Foreskin keratinocyte (primary cell): ENCODE measurements at places on chromosomes 6 and 20.

GRCh38 chr6:64233746-64234145 lies 598.1 kb downstream of the PHF3 start:
- DNase-seq, result no peak

- no peak for DNase-seq
Measured at GRCh38 chr6:169020821-169021220, 232.8 kb downstream of the THBS2 start.

DNA sequence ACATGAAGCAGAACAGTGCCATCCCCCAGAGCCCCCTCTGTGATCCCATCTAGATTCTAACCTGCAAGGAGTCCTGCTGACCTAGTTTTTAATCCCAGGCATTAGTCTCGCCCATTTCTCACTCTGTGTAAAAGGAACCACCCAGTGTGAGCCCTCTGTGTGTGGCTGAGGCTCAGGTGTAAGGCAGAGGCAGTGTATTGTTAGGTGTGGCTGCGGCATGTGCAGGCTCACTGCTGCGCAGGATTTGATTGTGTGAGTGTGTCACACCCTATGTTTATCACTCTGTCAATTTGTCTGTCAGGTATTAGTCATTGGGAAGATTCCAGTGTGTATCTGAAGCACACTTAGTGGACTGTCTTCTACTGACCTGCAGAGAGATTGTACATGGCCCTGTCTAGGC lies 13.7 kb upstream of the CST8 start:
- no peak for DNase-seq

- peak; percentile 4 for DNase-seq
Measured at GRCh38 chr6:110048221-110048875, 70.2 kb downstream of the GPR6 start.

DNA sequence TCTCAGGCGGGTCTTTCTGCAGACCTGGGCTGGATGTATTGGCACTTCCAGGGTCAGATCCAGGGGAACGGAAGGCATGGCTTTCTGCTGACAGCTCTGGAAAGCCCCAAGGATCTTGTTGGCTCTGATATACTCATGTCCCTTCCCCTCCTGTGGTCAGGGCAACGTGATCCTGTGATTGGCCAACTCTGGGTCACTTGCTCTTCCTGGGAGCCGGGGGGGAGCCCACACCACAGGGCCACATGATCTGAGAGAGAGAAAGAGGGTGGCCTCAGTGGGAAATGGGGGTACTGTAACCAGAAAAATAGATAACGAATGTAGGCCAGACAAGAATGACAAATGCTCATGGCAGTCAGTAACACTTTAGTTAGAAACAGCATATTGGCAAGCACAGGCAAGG lies 223.0 kb downstream of the NFATC2 start:
- no peak for DNase-seq

DNA sequence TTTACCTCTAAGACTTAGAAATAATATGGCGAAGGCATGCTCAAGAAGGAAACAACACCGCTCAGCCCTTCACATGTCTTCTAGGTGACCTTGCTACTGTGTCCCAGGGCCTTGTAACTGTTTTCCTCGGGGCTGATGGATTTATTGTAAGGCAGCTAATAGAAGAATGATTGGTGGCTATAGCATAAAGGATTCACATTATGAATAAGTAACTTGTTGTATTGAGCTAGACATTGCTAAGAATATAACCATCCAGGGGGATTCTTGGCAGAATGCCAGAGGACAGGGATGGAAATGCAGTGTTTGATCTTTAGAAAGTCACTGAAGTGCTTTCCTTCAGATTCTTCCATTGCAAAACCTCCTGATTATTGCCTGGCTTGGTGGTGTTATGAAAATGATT lies 54.9 kb downstream of the PLEKHG1 start:
- DNase-seq, result no peak

DNA sequence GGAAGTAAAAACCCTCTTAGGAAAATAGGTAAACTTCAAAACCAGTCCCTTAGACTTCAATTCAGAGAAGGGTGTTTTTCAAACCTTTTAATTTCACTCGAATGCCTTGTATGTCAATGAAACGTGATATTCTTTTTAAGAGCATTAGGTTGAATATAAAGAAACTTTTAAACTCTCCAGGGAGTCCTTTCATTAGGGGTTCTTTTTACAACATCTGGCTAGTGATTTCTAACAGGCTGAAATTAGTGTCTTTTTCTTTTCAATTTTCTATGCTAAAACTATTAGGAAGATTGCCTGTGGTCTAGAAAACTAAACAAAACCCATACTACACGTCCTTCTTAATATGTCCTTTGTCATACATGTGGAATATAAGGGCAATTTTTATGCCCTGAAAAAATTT lies 569.7 kb upstream of the CITED2 start:
- DNase-seq, result no peak

- no peak for DNase-seq
Measured at GRCh38 chr6:41724586-41725501, 10.6 kb downstream of the TFEB start.

- DNase-seq, result no peak
Measured at GRCh38 chr6:160430203-160430602, 82.0 kb downstream of the SLC22A3 start.

DNA sequence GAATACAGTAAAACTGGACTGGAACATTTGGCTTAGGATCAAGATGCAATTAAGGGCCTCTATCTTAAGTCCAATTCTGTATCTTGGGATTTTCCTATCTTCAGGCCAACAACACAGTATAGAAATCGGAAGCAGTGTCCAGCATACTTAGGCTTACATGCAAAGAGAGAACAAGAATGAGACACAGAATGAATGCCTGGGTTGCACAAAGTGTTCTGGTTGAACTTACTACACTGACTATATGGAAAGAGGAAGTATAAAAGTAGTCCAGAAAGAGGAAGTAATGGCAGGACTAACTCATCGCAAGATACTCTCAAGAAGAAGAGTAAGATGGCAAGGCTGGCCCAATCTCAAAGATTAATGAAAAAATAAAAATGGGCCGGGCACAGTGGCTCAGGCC lies 87.6 kb downstream of the BTBD9 start:
- no peak for DNase-seq

GRCh38 chr6:71396410-71396801 lies 107.8 kb downstream of the OGFRL1 start:
- no peak for DNase-seq

DNA sequence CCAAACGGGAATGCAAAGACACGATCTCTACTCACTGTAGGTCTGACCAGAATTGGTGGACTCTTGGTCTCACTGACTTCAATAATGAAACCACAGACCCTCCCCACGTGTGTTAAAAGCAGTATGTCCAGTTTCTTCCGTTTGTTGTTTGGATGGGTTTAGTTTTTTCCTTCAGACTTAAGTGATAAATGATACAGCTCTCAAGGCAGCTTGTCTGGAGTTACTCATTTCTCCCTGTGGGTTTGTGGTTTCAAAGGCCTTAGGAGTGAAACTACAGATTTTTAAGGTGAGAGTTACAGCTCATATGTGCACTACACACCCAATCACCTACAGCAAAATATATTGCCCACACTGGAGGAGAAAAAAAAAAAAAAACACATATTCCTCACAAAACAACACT lies 86.7 kb upstream of the STMND1 start:
- peak; percentile 86 for DNase-seq

DNA sequence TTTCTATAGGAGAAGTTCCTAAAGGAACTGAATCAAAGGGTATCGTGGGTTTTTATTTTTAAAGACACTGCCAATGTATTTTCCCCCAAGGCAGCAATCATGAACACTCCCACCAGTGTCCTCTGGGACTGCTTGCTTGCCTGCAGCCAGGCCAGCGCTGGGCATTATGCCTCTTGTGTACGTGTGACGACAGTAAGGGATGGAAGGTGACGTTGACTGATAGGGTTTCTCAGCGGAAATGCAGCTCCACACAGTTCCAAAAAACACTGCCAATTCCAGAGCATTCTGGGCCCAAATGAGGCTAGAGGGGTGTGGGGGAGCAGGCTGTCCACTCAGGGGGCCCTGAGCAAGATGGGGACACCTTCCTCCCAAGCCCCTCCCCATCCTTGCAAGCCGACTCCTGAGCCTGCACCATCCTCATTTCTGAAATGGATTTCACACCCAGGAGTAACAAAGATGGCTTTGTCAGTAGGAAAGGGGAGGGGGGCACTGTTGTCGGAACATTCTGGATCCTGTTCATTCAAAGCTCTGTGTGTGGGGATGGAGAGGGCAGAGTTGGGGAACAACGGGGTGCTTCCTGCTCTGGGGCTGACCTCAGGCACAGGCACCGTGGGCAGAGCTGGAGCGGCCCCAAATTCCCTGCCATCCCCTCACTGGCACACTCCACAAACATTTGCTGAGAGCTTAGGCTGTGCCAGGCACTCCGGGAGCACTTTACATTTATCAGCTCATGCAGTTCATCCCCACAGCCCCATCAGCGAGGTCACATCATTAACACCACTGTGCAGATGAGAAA lies 20.0 kb downstream of the PREX1 start:
- DNase-seq, result no peak

GRCh38 chr20:31708736-31709534 lies 13.7 kb downstream of the BCL2L1 start:
- no peak for DNase-seq

DNA sequence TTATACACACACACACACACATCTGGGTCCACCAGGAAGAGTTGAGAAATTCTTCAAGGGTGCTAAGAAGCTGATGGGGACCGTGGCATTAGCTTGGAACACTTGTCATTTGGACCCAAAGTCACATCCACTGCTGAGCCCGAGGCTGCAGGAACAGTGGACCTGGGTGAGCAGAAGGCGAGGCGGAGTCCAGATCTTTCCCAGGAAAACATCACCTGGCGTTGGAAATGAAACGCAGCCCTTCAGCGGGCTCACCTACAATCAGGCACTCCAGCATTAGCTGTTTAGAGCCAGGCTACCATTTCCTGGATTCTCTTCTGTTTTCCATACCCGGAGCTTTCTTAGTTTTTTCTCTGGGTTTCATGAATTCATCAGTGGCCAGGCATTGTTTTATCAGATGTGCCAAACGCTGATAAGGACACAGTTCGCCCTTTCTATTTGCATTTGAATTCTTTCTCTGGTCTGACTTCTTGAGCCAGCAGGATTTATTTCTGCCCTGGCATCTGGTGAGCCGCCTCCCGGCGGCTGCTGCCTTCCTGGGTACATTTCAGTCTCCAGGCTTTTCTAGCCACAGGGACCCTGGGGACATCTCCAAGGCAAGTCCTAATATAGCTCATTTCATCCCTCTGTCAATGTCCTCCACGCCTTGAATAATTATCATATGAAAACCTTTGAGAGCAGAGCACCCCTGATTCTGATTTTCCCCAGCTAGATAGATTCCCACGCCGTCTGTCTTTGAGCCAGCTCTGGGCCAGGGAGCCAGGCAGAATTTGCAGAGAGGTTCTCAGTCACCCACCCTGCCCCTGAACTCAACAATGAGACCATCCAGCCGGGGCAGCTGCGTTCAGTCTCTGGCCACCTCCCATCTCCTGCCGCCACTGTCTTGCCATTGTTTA lies 170.9 kb downstream of the TTLL2 start:
- DNase-seq, result no peak

GRCh38 chr6:44898296-44898930 lies 429.7 kb upstream of the RUNX2 start:
- peak; percentile 24 for DNase-seq

- no peak for DNase-seq
Measured at GRCh38 chr6:67971812-67972211, 663.3 kb upstream of the ADGRB3 start.

DNA sequence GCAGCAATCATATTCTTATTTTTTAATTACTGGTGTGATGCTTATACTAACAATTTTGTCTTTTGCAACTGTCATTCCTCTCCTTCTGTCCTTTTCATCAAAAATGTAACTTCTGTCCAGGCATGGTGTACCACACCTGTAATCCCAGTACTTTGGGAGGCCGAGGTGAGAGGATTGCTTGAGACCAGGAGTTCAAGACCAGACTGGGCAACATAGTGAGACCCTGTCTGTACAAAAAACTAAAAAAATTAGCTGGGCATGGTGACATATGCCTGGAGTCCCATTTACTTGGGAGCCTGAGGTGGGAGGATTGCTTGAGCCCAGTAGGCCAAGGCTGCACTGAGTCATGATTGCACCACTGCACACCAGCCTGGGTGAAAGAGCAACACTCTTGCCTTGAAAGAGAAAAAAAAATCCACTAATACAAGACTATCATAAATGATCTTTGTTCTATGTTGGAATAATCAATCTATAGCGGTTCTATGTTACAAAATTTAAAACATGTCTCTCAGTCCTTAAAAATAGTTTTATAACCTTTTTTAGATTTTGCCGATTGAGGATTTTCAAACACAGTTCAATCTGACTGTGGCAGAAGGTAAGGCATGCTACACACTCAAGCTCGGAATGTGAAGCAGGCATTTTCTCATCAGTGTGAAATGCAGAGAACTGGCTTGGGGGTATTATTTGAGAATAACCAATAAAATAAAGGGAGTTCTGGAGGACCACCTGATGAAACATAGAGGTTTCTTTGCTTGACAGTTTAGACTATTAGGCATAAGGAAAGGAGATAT lies 70.4 kb downstream of the ENPP1 start:
- DNase-seq, result no peak

GRCh38 chr6:53325785-53326184 lies 23.0 kb downstream of the ELOVL5 start:
- DNase-seq, result no peak

DNA sequence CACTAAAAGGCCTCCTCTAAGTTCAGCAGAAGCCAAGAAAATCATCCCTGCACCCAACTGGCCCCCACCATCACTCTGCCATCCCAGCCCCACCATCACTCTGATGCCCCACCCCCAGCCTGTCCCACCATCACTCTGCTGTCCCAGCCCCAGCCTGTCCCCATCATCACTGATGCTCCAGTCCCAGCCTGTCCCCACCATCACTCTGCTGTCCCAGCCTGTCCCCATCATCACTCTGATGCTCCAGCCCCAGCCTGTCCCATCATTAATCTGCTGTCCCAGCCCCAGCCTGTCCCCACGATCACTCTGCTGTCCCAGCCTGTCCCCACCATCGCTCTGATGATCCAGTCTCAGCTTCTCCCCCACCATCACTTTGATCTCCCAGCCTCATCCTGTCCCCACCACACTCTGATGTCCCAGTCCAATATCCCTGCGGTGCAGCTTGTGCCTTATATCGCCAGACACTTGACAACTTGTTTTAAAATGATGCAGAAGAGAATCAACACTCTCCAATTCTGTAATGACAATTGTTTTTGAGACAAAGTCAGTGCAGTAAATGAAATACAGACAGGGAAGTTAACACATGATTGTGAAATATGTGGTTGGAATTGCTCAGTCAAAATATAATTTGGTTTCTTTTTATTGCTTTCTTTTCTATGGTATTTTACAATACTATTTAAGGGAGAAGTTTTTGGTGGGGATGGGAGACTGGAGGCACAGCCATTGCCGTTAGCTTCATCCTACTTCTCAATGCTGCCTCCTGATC lies 100.8 kb downstream of the TNFAIP3 start:
- DNase-seq, result no peak

- DNase-seq, result no peak
Measured at GRCh38 chr6:74044417-74045096, 348.6 kb downstream of the CD109 start.

GRCh38 chr20:10433623-10434466 lies at the start of gene MKKS:
MKKS (minus strand) TSS chr20:10434222; CDS start chr20:10413514, 20,708 bp downstream.
- DNase-seq, result peak; percentile 93
